Activated gamma-delta T cell treated with Interleukin-2 at 50 U/mL for 16 hours (primary cell): ENCODE measurements at places on chromosomes 13 and 19.

- peak; percentile 83 for DNase-seq
These were observed at the start of gene RGCC for GRCh38 chr13:41456768-41457588. RGCC (plus strand) TSS chr13:41457550; CDS start chr13:41457708, 158 bp downstream.

DNA sequence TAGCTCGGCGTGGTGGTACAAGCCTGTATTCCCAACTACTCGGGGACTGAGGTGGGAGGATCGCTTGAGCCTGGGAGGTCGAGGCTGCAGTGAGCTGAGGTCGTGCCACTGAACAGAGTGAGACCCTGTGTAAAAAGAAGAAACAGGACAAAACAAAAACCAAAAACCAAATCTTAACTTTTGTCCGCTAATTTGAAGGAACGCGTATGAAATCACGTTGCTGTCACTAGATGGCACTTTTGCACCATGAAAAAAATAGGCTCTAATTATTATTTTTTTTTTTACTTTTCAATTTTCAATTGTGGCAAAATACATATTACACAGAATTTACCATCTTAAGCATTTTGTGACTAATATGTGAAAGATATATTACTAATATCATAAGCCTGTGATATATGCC, 17.6 kb upstream of the ZNF835 start:
- no peak for DNase-seq

- DNase-seq, result no peak
These were observed 618 bp downstream of the HAUS8 start for GRCh38 chr19:17074634-17075034.

DNA sequence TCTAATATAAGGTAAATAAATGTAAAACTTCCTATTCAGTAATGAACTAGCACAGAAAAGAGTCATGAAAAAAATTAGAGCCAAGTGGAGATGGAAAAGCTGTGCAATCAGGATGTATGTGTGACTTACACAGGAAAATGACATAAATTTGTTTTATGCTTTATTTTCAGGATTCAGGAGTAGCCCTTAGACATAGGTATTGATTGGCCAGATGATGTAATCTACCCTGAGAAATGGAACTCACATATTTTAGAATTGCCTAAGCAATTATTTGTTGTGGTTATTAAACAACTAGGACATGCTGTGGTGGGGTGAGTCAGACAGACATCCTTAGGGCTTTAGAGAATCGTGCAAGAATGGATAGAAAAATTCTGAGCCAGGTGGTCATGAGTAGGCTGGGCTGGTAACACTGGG, 110.6 kb downstream of the PCDH9 start:
- no peak for DNase-seq

GRCh38 chr19:47111006-47111621, 2.5 kb downstream of the ZC3H4 start:
- DNase-seq, result peak; percentile 44

DNA sequence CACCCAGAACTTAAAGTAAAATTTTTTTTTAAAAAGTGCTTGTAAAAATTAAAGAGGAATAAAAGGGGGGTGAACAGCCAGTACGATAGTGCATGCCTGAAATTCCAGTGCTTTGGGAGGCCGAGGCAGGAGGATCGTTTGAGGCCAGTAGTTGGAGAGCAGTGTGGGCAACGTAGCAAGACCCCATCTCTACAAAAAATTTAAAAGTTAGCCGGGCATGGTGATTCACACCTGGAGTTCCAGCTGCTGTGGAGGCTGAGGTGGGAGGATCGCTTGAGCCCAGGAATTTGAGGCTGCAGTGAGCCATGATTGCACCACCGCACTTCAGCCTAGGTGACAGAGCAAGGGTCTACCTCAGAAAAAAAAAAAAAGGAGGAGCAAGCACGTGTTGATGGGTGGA, 7.8 kb downstream of the ADAMTSL5 start:
- no peak for DNase-seq

DNA sequence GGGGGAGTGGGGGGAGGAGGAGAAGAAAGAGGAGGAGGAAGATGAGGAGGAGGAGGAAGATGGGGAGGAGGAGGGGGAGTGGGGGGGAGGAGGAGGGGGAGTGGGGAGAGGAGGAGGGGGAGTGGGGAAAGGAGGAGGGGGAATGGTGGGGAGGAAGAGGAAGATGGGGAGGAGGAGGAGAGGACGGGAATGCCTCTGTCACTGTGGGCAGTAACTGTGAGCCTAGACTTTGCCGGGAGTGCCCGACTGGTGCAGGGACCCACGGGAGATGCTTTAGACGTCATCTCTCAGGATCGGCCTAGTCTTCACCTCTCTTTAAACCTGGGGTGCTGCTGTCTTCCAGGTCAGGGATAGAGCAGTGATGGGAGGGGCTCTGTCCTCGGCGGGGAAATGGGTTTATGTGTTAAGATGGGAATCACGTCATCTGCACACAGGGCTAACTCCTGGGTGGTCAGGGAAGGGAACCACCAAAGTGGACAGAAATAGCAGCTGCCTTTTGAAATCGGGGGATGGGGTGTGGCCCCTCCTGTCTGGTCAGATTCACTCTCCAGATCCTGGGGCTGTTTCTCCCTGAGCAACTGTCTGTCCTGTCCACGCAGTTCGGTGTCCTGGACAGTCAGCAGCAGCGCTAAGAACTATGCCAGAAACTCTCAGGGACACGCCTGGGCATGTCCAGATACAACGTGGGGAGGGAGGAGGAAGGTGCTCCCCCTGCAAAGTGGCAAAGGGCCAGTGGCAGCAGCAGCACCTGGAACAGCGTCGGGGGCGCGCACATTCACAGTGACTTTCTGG, 26.9 kb downstream of the GAS6 start:
- no peak for DNase-seq

GRCh38 chr19:45200568-45200967, 22.0 kb downstream of the BLOC1S3 start:
- DNase-seq, result no peak

DNA sequence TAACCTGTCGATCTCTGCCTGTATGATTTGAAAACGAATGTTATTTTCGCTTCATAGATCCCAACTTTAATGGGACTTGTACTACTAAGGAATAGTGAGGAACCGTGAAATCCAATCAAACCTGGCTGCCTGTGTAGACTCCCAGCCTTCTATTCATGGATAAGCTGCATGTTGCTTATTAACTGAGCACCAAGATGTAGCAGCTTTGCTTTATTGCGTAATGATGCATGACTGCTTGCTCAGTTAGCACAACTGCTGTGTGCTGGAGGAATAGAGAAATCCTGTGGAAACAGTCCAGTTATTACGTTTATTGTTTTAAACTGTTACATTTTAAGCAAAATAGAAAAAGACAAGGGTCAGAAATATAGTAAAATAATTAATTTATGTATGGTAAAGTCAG, 108.2 kb downstream of the SHISA2 start:
- no peak for DNase-seq

- DNase-seq, result no peak
These were observed 25.3 kb upstream of the MEDAG start for GRCh38 chr13:30880856-30881155.

- no peak for DNase-seq
These were observed 7.9 kb downstream of the CFD start for GRCh38 chr19:867301-867793.

- no peak for DNase-seq
These were observed 1.1 kb downstream of the SOX1 start for GRCh38 chr13:112067871-112068539.

DNA sequence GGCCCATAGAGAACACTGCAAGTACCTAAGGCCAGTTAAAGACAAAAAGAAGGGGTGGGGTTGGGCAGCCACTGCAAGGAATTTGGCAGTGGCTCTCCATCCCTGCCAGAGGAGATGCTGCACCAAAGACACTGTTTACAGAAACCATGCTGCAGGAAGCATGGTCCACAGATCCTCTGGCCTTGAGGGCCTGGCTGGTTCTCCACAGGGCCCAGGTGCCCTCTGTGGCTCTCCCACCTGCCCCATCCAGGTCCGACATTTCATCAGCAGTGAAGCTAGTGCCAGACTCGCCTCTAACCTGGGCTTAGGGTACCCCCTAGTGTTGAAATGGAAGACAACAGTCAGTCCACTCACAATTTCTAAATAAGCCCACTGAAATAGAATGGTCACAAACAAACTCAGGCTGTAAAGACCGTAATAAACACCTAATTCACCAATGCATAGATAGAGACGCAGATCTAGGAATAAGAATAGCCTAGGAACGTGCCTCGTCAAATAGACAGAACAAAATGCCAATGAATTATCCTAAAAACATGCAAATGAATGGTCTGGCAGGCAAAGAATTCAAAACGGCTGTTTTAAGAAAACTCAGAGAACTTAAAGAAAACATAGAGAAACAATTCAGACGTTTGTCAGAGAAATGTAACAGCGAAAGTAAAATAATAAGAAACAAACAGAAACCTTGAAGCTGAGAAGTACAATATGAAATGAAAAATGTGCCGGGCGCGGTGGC, 23.3 kb downstream of the LYPD4 start:
- peak; percentile 22 for DNase-seq

DNA sequence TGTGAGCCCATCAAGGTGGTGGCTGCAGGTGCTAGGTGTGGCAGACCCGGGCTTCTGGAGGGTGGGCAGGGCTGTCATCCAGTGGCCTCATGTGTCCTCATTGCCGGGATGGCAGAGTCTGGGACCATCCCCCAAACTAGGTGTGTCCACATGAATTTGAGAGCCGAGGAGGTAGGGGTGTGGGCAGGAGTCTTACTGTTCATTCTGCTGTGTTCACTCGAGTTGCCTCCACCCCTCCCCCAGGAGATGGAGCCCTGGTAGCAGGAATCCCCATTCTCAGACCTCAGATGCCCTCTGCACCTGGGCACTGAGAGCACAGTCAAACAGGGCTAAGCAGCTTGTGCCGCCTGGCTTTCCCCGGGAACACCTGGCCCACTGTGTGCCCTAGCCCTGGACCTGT, 22.4 kb downstream of the NAXD start:
- no peak for DNase-seq

DNA sequence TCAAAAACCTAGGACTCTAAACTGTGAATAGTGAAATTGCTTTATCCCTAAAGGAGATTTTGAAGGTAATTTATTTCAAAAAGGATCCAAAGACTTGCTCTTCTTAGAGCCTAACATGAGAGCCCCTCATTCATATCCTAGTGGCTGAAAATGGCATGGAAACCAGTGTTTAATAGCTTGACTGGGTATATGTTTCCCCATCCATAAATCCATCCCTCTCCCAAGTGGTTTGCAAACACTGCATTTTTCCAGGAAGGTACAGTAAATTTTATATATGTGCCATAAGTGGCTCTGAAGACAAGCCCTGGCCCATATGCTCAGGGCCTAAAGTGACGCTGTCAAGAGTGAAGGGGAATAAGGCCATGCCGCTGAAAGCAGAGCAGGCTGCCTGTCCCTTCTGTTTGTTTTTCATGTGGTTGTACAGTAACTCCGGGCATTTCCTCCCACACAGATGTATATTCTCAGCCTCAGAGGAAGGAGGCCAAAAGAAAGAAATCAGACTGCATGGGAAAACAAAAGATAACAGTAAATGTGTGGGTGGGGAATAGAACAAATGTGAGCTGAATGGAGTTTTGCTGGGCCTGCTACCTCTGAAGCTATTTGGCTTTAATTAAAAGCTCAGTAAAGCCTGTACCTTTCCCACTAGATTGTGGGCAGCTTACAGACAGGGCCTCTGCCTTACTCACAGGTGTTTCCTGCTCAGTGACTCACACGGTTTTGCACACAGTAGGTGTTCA, 181.9 kb downstream of the PCDH9 start:
- DNase-seq, result no peak

- no peak for DNase-seq
These were observed 24.2 kb downstream of the TEX29 start for GRCh38 chr13:111344471-111345191.

DNA sequence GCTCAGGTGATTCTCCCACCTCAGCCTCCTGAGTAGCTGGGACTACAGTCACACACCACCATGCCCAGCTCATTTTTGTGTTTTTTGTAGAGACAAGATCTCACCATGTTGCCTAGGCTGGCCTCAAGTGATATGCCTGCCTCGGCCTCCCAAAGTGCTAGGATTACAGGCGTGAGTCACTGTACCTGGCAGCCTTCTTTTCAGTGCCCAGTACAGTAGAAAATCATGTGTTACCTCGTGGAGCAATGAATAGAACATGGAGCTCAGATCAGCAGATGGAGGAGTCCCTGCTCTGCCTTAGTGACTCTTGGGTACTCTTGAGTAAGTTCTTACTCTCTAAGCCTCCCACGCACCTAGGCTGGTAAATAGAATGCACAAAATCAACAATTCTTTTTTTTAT, 44.7 kb downstream of the THSD1 start:
- no peak for DNase-seq

DNA sequence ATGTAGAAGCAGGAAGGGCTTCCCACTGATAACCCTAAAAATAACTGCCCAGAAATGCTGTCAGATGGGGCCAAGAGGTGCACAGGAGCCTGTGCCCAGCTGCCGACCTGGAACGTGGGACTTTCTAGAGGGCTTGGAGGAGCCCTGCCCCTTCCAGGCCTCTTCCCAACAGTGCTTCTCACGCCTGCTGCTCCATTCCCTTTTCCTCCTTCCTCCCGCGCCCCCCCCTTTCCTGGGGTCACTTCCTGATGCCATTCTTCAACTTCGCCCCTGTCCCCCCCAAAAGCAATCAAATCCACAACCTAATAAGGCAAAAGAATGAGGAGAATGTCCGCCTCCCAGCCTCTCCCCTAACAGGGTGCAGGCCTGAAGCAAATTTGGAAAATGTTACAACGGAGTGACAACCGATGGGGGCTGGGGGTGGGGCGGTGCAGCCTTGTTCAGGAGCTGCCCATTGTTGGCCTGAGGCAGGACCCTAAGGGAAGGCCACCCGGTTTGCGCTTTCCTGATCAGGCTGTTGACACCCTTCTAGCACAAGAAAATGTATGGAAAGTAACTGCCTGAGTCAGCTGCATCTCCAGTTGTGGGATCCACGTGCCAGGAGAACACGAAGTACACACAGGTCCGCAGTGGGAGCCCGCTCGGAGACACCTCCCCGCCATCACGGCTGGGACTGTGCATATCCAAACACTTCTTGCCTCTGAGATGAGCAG, 18.7 kb downstream of the ACTN4 start:
- DNase-seq, result no peak

GRCh38 chr13:95564091-95564490, 11.6 kb downstream of the CLDN10 start:
- DNase-seq, result no peak

DNA sequence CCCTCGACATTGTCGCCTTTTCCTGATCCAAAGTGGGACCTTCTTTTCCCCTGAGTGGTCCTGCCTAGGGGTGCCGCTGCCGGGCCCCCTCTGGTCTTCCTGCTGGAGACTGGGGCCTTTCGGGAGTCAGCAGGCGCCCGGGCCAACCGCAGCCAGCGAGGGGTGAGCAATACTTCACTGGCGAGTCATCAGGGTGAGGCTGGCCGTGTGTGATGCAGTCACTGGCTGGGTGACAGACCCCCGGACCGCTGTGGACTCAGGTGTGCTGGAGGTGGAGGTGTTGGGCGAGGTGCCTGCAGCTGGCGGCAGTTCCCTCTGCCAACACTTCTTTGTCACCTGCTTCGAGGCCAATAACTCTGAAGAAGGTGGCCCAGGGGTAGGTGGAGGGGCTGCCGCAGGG, 1.5 kb upstream of the CGB5 start:
- no peak for DNase-seq

GRCh38 chr13:54627646-54628372, 1599.2 kb downstream of the OLFM4 start:
- DNase-seq, result no peak

DNA sequence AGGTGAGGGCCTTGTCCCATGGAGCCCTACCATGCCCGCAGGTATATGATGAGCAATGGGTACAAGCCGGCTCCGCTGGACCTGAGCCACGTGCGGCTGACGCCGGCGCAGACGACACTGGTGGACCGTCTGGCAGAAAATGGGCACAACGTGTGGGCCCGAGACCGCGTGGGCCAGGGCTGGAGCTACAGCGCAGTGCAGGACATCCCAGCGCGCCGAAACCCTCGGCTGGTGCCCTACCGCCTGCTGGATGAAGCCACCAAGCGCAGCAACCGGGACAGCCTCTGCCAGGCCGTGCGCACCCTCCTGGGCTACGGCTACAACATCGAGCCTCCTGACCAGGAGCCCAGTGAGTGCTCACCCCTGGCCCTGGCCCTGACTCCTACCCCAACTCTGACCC, 32.6 kb downstream of the RYR1 start:
- no peak for DNase-seq
